BE2C (cell line): ENCODE measurements at places on chromosomes 2 and 18.

DNA sequence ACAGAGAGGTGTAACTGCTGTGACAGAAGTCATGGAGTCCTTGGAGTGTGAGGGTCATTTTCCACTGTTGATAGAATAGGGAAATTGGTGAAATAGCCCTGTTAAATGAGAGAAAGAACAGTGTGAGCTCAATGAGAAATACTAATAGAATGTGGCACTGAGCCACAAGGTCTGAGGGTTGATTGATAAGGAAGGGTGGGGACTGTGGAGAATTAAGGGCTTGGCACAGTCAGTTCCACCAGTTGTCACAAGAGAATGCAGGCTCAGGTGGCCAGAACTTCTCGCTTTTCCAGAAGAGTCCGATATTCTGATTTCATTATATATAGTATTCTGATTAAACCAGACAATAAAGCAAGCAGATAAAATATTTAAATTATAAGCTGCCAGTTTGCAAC, 9.1 kb upstream of the IL1RN start:
- no peak for DNase-seq

DNA sequence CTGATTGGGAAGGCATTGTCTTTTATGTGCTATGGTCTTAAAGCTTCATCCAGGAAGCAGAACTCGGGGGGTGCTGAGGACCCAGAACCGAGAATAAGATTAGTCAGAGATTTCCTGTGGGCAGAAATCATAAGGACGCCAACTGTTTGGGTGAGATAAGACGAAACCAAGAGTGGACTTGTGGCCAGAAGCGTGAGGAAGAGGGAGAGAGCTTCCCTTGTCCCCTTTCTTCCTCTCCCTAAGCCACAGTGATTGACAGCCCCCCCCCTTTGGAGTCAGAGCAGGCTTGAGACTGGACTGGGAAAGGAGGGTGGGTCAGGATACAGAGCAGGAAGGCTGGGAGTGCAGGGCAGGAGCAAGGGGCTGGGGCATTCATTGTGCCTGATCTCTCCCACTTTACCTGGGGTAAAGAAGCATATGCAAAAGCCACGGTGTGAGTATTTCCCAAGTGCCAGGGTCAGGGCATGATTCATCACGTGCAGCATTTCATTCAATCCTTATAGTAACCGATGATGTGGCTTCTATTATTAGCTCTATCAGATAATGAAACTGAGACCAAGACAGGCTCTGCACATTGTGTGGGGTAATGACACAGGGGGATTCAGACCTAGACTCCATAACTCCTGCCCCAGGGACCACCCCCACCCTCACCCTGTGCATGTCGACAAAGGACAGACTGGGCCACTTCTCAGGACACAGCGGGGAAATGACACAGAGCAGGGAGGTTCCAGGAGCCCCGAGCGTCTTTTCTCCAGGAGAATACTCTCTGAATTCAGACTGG, 3.0 kb upstream of the IL1RN start:
- DNase-seq: no peak

GRCh38 chr2:7437141-7437540, 519.9 kb downstream of the RNF144A start:
- no peak for DNase-seq

GRCh38 chr18:59540346-59540745, 156.9 kb downstream of the CCBE1 start:
- DNase-seq: no peak

GRCh38 chr2:40303746-40304145, 148.1 kb downstream of the SLC8A1 start:
- DNase-seq: no peak

GRCh38 chr2:43792653-43793052, 18.8 kb downstream of the DYNC2LI1 start:
- no peak for DNase-seq

GRCh38 chr2:25400169-25400568, 58.4 kb upstream of the DNMT3A start:
- no peak for DNase-seq

DNA sequence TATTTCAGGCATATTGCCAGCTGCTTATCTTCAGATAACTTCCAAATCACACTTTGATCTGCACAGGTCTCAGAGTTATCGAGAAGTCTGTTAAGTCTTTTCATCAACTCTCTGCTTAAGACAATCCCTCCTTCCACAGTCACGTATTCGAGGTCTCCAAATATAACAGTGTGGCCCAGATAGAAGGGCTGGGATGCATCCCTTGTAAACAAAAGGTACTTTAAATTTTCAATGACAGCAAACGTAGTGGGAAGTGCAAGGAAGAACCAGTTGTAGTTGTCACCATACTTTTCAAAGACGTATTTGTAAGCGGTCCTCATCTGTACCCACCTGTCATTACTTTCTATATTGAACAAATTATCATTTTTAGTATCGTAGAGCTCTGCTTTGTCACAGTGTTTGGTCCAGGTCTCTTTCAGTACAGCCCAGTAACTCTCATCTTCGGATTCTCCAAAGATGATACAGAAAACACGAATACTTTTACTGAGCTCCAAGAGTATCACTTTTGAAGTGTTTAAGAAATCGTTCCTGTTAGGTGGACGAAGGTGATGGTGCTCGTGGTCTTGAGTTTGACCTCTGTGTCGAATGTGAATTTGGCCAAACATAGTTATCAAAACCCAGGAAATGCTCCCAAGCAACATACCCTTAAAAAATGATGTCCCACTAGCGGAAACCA, 445 bp downstream of the C1GALT1C1L start:
- no peak for DNase-seq

- DNase-seq: no peak
These were observed 164.5 kb downstream of the NAPG start for GRCh38 chr18:10690366-10690765.
